D721Med (cell line): ENCODE measurements at places on chromosomes 4 and X.

DNA sequence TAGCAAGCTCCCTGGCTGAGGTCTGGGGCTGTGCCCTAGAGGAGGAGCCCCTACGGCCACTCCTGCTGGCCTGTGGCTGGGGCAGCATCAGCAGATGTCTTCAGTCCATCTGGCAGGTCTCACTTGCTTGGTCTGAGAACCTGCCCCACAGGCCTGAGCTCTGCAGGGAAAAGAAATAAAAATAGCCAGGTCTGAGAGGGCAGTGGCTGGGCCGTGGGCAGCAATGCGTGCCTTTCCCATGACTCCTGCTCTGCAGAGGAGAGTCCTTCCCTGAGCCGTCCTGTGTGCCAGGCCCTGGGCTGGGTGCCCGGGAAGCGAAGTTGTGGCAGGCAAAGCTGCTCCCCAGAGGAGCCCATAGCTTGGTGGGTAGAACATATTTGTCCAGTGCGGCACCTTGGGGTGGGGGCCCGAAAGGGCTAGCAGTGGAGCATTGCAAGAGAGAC is 11.3 kb upstream of the KIAA0232 start:
- no peak for DNase-seq

GRCh38 chr4:819401-820229 is 6.3 kb downstream of the CPLX1 start:
- no peak for DNase-seq

- no peak for DNase-seq
Measured at GRCh38 chrX:72713130-72713529, 976 bp downstream of the PHKA1 start.

GRCh38 chr4:30763321-30763727 is 43.2 kb downstream of the PCDH7 start:
- no peak for DNase-seq

DNA sequence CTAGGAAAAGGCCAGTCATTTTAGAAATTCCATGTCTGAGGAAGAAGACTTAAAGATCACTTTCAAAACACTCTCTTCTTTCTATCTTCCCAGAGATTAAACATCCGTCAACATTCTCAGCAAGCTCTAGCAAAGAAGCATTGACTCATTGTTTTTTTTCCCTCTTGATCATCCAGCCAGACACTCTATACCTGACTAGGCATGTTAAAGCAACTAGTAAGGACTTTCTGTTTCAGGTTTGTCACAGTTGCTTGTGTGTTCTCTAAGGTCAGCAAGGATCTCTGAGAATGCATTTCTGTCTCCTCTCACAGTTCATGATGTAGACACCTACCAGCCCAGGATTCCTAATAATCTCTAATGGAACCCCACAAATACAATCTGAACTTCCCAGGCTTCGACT is 112.2 kb downstream of the IL13RA2 start:
- no peak for DNase-seq

DNA sequence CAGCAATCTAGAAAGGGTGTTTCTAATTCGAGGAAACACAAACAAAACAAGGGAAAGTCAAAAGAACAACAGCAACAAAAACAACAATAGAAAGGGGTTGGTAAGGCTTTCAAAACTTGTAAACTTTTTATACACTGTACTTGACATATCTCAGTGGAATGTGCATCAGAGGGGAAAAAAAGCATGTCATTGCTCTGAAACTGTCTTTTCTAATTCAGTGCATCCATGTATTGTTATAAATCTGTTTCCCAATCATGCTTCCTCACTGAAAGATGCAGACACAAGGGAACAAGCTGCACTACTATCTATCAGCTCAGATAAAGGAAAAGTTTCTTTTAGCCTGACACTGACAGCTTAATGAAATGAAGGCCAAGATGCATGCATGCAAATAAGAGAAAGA is 44.2 kb upstream of the PCDH18 start:
- no peak for DNase-seq

DNA sequence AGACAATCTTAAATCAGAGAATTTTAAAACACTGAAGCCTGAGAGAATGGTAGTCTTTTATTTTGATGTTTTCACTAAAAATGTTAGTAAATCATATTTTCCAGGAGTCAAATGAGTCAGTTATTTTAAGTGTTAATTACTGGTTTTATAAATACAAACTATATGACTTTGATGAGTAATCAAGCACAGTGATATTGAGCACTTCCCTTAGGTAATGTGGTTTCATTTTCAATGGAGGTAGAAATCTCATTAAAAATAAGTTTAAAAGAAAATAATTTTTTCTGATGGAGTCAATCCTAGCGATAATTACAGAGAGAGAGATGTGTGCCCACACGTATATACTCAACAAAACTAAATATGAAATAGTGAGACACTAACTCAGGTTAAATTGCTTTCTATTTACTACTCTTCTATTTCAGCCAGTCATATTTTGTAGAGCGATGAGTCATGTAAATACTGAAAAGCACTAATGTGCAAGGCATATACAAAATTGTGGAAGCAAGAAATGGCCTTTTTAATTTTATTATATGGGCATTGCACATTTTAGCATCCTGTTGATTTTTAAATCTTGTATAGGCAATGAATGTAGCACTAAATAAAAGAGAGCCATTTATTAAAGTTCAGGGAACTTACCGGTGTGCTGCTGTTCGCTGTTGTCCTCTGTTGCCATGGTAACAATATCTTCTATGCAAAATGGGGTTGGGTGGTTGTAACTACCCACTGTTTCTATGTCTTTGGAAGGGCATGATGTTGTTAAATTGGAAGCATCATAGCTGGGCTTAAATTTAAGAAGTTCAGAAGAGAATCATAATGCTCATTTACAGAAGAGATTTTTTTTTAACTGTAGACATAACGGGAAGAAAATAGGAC is 513.7 kb downstream of the TLL1 start:
- no peak for DNase-seq

GRCh38 chr4:158869001-158869400 is 100.2 kb downstream of the FNIP2 start:
- DNase-seq: no peak

DNA sequence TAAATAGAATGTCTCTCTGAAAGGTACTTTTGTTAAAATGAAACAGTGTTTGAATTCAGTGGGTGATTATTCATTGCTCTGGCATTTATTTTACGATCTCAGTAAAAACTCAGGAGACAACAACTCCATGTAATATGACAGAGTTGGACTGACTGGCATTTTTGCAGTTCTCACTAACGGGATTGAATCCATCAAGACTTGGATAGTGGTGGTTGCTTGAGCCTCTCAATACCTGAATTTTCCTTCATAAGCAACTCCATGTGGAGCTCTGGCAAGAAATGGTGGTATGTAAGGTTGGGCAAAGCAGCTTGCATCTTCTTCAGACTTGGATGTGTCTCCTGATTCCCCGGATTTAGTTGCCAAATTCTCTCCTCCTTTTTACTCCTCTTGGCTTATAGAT is 72.7 kb downstream of the FRMPD4 start:
- no peak for DNase-seq
